ENCODE measurements at places on chromosomes 6 and 20.

DNA sequence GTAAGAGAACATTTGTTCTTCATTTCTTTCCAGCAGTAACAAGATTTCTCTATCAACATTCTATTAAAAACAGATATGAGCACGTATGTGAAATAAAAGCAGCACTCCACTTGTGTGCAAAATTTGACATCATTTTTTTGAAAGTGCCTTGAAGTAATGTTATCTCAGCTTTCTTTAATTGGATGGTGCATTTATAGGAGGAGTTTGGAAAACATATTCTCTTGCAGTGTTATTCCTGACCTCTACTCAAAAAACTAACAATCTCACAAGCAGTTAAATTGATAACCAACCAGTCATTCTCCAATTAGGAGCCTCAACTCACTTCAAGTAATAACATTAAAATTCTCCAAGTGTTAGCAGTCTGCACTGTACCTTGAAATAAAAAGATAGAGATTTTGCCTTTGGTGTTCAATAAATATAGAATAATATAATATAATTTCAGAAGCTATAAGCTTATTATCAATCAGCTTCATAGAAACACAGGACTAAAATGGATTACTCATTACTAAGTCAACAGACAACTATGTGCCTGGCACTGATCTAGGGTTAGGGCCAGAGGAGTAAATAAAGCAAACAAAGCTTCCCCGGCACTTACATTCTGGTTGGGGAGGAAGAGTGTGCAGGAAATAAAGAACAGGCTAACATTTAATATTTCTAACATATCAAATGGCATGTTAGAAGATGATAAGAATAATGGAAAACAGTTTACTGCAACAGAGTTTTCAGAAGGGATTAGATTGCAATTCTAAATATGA is 149.0 kb upstream of the SGK1 start:
- no peak for DNase-seq

GRCh38 chr6:25485821-25486534 is 166.0 kb upstream of the SCGN start:
- no peak for DNase-seq

DNA sequence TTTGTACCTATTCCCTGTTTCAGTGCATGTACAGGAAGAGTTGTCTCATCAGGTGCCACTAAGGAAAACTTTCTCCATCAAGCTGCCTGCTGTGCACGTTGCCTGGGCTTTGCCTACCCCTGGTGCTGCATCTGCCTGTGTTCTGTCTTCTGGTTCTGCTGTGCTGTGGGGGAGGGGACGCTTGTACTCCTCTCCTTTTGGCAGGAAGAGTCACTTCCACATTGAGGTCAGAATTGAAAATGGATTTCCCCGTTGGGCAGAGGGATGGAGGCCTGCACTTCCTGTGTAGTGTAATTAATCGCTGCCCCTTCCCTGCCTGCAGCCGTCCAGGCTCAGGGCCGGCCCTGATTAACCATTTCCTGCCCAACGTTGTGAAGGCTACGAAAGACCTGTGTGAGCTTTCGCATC is 153.3 kb downstream of the SCML4 start:
- no peak for DNase-seq

DNA sequence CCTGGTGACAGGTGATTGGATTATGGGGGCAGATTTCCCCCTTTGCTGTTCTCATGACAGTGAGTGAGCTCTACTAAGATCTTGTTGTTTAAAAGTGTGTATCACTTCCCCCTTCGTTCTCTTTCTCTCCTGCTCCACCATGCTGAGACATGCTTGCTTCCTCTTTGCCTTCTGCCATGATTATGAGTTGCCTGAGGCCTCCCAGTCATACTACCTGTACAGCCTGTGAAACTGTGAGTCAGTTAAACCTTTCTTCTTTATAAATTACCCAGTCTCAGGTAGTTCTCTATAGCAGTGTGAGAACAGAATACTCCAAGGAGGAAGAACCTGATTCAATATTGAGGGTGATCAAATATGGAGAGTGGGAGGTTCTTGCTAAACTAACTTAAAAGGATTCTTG is 724.9 kb downstream of the DOK5 start:
- DNase-seq = no peak

DNA sequence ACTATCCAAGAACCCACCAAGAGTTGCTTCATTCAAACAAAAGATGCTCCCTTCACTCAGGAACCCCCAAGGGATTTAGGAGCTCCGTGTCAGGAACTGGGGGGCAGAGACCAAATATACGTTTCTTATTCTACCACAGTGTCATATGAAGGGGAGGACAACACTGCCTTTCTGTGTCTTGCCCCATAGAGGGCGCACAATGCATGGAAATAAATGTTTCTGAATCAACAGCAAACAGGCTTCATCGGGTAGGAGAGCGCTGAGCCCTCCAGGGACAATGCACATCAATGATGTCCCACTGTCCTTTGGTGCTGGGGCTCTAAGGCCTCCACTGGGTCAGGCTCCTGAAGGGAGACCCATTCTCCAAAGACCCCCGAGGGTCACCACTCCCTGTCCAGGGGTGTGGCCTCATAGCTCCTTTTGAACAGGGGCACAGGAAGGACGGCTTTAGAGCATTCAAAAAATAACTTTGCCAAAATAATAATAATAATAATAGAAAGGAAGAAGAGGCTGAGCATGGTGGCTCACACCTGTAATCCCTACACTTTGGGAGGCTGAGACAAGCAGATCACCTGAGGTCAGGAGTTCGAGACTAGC is 31.1 kb downstream of the PLG start:
- DNase-seq = no peak

GRCh38 chr20:37225146-37225545 is 36.5 kb downstream of the GHRH start:
- no peak for DNase-seq

GRCh38 chr6:108862479-108863191 is 14.4 kb downstream of the ARMC2 start:
- no peak for DNase-seq

GRCh38 chr20:48706116-48706656 is 121.6 kb downstream of the PREX1 start:
- no peak for DNase-seq

DNA sequence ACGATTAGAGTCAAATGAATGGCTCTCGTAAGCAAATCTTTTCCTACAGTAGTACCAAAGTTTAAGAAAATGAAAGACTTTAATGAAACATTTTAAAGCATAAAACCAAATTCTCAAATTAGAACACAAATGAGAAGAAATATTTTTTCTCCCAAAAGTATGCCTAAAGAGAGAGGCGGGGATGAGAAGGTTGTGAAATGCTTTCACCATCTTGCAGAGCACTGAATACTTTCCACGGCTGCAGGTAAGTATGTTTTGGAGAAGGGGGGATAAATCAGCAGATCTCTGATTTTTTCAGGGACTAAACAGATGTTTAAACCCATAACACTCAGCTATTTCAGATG is 277.1 kb downstream of the ADGB start:
- no peak for DNase-seq

DNA sequence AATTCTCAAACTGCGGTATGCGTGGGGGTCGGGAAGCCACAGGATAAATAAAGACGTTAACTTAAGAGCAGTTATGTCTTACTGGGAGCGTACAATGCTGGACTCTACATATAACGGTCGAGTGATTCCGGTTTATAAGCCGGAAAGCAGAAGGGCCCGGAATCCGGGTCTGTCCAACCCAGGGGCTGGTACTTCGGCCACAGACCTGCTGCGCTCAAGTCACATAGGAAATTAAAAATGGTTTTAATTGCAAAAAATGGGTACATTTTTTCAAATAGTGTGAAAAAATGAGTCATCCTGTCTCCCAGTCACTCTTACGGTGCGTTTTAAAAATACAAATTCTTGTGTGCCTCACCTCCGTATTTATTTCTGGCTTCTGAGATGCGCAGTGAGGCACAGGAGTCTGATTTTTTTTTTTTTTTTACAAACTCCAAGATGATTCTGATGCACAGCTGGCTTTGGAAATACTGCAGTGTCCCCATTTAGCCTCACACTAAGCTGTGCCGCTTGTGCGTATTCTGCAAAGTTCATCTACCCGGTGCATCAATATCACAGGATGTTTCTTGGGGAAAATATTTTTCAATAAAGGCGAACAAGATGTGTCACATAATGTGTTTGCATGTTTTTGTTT is 1.0 kb downstream of the PCIF1 start:
- DNase-seq = no peak

- DNase-seq = no peak
Observed at GRCh38 chr6:108914235-108915022, 66.2 kb downstream of the ARMC2 start.

DNA sequence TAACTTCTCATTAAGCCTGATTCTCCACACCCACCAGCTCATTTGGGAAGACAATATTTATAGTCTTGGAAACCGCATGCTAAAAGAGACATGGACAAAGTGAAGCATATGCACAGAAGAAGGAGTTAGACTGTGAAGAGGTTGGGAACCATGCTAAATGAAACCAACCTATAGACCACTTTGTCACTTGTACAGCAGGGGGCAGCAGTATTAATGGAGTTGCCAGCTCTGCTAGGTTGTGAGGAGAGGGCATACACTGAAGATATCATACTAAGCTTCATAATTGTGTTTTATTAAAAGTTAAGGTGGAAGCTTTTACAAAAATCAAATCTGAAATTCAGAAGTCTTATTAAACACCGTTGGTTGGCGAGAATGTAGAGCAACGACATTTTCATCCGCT is 38.3 kb upstream of the HMGCLL1 start:
- no peak for DNase-seq

- DNase-seq = no peak
Observed at GRCh38 chr20:1185316-1185741, 548 bp upstream of the TMEM74B start.

GRCh38 chr6:2948228-2949025 is 22.9 kb downstream of the SERPINB6 start:
- DNase-seq = no peak

GRCh38 chr20:20139403-20139802 is 87.1 kb downstream of the CFAP61 start:
- DNase-seq = no peak

DNA sequence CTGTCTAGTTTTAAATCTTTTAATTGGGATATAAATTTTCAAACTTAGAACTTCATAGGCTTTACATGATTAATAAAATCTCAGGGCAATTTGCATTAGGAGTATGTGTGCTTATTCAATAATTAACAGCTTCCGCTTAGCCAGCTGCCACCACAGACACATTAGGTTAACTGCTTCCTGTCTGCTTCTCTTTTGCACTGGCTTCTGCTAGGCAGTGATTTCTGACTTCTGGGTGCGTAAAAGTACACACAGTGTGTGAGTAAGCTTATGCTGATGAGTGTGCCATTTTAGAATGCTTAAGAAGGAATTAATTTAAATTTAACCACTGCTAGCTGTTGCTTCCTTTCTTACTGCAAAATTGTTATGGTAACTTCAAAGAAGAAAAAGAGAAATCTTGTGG is 73.9 kb downstream of the F13A1 start:
- no peak for DNase-seq

DNA sequence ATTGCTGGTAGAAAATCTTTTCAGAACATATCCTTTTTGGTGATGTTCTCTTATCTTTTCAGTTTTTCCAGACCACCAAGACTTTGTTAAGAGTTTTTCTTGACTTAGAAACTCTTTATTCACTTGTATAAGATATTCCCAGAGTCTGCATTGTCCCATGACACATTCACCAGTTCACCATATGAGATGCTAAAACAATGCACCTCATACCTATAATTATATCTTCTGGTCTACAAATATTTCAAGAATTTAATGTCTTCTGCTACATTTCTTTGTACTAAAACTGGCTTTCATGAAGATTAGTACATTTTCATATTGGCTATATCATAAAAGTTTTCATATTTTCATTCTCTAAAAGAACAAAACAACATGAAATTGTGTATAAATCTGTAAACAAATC is 111.3 kb downstream of the ADGRG6 start:
- DNase-seq = no peak

Measured in T-helper 2 cell treated with Interferon-gamma antibody and Interleukin-4, amounts not matched to agents 5 μg/mL and 100 μg/mL, for 36 hours (primary cell).